ENCODE measurements at places on chromosomes 5 and 9.
A peak's percentile ranks its signal among the peaks of the same experiment; 100 is the strongest.

DNA sequence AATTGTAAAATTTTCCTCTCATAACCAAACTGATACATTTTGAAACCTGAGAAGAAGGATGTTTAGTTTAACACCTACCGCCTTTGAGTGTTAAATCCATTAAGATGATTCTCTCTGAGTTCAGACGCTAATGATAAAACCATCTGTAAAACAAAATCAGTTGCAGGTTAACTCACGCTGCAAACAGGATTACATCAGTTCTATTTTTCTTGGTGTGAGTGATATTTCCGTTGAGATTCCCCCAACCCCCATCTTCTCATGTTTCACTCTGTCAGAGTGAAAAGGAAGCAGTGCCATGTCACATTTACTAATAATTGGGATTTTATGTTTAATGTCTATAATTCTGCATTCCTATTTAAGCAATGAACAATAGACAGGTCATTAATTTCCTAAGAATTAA, 146.5 kb downstream of the FANCC start:
- peak; percentile 68 for DNase-seq

DNA sequence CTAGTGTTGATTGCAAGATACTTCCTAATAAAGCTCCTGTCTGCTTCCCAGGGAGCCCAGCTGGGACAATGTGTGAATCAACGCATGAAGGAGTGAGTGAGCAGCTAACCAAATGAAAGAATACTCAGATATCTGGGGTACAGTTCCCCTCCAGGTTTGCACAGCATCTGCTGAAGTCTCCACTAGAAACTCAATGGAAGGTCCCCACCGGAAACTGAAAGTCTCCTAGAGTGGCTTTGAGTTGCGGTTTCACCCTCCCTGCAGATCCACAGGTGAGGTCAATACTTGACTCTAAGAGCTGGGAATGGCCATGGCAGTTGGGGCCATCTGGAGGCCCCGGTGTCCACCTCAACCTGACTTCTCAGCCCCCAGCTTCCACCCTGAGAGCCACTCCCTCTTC, 198.2 kb upstream of the MSX2 start:
- no peak for DNase-seq

- no peak for DNase-seq
Observed at GRCh38 chr5:147858565-147858964, 19.9 kb upstream of the SCGB3A2 start.

- DNase-seq = no peak
Observed at GRCh38 chr5:126486332-126486731, 63.1 kb downstream of the GRAMD2B start.

- no peak for DNase-seq
Observed at GRCh38 chr5:53392073-53392472, 88.4 kb upstream of the FST start.

DNA sequence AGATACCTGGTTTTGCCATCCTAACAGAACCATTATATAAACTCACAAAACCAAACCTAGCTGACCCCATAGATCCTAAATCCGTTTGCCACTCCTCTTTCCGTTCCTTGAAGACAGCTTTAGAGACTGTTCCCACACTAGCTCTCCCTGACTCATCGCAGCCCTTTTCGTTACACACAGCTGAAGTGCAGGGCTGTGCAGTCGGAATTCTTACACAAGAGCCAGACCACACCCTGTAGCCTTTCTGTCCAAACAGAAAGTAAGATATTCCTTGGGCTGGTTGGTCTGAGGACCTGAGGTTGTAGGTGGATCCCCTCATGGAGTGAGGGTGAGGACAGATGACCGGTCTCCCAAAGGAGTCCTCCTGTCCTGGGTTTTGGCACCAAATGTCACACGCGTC, 56.7 kb upstream of the NAA35 start:
- DNase-seq = no peak

DNA sequence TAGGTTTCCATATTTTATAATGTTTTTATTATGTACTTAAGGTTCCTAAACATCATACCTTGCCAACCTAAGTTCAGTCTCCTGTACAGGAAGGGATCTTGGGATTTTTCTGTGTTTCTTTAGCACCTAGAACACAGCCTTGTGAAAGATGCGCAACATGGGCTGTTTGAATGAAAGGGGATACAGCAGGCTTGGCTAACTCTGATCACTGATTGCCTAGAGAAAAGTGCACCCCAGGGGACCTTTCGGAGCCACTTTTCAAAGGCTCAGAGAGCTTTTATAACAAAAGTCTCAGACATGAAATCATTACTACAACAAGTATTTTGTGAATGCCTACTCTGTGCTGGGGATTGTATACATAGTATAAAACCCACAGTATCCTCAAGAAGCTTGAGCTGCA, 261.6 kb downstream of the BNC2 start:
- no peak for DNase-seq

Data from fibroblast of skin of back (primary cell).